GM23248 (cell line): ENCODE measurements at places on chromosomes 4 and X. TPM values are rescaled to one million over a fixed set of nuclear protein-coding genes. Genes with fewer than 3 reads are reported as not detected.
A peak's percentile ranks its signal among the peaks of the same experiment; 100 is the strongest.

The RAB41 gene
- not detected in 2 replicates for polyA plus RNA-seq

The CENPVL3 gene
- polyA plus RNA-seq = not detected in 2 replicates

The OPRPN gene
- polyA plus RNA-seq = not detected in 2 replicates

The TREX2 gene
- 0.24 and 0.25 TPM in 2 replicates for polyA plus RNA-seq

The MGAT4D gene
- not detected in 2 replicates for polyA plus RNA-seq

The FGF5 gene
- polyA plus RNA-seq = 59.9 and 63.7 TPM in 2 replicates

The SORBS2 gene
- 1.5 and 2.3 TPM in 2 replicates for polyA plus RNA-seq

The PFKFB1 gene
- polyA plus RNA-seq = not detected in 2 replicates

The XG gene
- polyA plus RNA-seq = 47.8 and 48.4 TPM in 2 replicates

The CSAG2 gene
- polyA plus RNA-seq = not detected in 2 replicates

GRCh38 chr4:34108391-34108790 lies 2135.9 kb downstream of the ARAP2 start:
- DNase-seq = peak; percentile 11
- H3K27me3 ChIP-seq = no peaks in the 10 kb centered on the region
- H3K27ac ChIP-seq = no peak overlapping the region
- no peaks in the 10 kb centered on the region for H3K36me3 ChIP-seq

GRCh38 chr4:114177628-114178027 lies 198.2 kb upstream of the ARSJ start:
- no peak for DNase-seq
- H3K36me3 ChIP-seq = no peaks in the 10 kb centered on the region
- no peaks in the 10 kb centered on the region for H3K27me3 ChIP-seq
- no peak overlapping the region for H3K27ac ChIP-seq
- peaks cover 7% of the 10 kb centered on the region for H3K4me1 ChIP-seq
- no peak overlapping the region for H3K4me3 ChIP-seq

DNA sequence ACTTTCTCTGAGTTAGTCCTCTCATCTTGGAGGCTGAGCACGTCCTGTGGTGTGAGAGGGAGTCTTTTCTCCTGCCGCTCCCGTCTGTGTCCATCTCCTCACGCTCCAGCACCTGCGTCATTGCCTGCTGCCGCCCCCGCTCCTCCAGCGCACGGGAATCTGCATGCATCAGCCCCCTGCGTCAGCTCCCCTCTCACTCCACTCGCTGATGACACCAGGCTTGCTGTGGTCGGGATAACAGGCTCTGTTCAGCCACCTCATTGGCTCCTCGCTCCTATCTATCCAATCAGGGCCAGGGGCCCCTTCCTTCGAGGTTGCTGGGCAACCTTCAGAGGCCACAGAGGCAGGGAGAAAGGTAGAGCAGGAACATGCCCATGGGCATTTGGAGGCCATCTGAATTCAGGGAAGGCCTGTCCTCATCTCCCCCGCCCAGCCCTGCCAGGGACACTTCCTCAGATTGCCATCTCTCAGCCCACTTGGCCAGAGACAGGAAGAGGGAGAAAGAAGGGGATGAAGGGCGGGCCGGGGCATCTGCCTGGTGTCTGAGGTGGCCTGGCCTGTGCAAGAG lies 9.3 kb downstream of the ZNF185 start:
- H3K4me1 ChIP-seq = peaks cover 4% of the 10 kb centered on the region; the same call in 1 of the 2 replicates
- DNase-seq = peak; percentile 27
- H3K27me3 ChIP-seq = no peaks in the 10 kb centered on the region

- H3K36me3 ChIP-seq = no peaks in the 10 kb centered on the region
- H3K27me3 ChIP-seq = no peaks in the 10 kb centered on the region
- H3K27ac ChIP-seq = no peak overlapping the region
- peaks cover 20% of the 10 kb centered on the region for H3K4me1 ChIP-seq
- no peak for DNase-seq
Observed at GRCh38 chr4:7984286-7984925, 44.7 kb upstream of the AFAP1 start.

DNA sequence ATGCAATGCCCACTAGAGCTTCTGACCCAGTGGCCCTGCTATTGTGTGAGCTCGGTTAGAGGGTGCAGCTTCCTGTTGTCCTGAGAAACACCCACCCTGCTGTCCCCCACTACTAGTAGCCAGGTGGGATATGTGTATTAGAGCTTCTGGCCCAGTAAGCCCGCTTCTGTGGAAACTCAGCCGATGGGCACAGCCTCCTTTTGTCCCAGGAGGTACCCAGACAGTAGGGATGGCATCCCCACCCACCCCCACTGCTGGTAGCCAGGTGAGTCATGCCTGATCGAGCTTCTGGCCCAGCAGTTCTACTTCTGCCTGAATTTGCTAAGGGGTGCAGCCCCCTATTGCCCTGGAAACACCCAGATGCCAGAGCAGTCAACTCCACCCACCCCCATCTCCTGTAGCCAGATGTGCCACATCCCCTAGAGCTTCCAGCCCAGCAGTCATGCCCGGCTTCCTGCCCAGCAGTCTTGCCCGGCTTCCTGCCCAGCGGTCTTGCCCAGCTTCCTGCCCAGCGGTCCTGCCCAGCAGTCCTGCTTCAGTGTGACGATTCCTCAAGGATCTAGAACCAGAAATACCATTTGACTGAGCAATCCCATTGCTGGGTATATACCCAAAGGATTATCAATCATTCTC lies 162.7 kb upstream of the KLF8 start:
- no peaks in the 10 kb centered on the region for H3K4me1 ChIP-seq
- H3K36me3 ChIP-seq = no peaks in the 10 kb centered on the region
- no peak for DNase-seq
- H3K4me3 ChIP-seq = no peak overlapping the region
- H3K27ac ChIP-seq = no peak overlapping the region

- peak overlapping the region; percentile 97 for H3K27ac ChIP-seq
- no peak overlapping the region for H3K4me3 ChIP-seq
- H3K4me1 ChIP-seq = peaks cover 33% of the 10 kb centered on the region
- no peaks in the 10 kb centered on the region for H3K36me3 ChIP-seq
- H3K27me3 ChIP-seq = no peaks in the 10 kb centered on the region
- peak; percentile 68 for DNase-seq
Observed at GRCh38 chrX:102975016-102975415, 37.9 kb downstream of the RAB40AL start.

- H3K27me3 ChIP-seq = no peaks in the 10 kb centered on the region
- H3K27ac ChIP-seq = no peak overlapping the region
- DNase-seq = peak; percentile 33
- H3K4me3 ChIP-seq = no peak overlapping the region
- no peaks in the 10 kb centered on the region for H3K36me3 ChIP-seq
Observed at GRCh38 chr4:173801876-173802661, 272.0 kb upstream of the HAND2 start.

DNA sequence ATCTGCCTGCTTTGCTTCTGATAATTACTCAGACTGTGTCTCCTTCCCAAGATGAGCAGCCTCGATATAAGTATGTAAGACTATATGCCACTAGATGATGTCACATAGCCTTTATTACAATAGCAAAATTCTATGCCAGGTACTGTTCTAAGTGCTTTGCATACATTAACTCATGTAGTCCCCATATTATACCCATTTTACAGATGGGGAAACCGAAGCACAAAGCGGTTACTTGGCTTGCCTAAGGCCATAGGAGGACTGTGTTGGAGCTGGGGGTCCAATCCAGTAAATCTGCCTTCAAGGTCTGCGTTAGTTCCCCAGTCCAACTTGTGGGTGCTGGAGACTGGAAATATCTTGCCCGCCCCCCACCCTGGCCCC lies 826 bp upstream of the SCML1 start:
- DNase-seq = peak; percentile 5
- no peaks in the 10 kb centered on the region for H3K36me3 ChIP-seq
- peak overlapping the region; percentile 66 for H3K27ac ChIP-seq
- no peaks in the 10 kb centered on the region for H3K27me3 ChIP-seq
- 0 out of 2 replicates have a peak, but pooled peaks cover 5% of the 10 kb centered on the region for H3K4me1 ChIP-seq

- no peaks in the 10 kb centered on the region for H3K4me1 ChIP-seq
- no peaks in the 10 kb centered on the region for H3K36me3 ChIP-seq
- H3K27ac ChIP-seq = no peak overlapping the region
- no peak overlapping the region for H3K4me3 ChIP-seq
Observed at GRCh38 chr4:8177552-8177951, 18.9 kb upstream of the ABLIM2 start.

DNA sequence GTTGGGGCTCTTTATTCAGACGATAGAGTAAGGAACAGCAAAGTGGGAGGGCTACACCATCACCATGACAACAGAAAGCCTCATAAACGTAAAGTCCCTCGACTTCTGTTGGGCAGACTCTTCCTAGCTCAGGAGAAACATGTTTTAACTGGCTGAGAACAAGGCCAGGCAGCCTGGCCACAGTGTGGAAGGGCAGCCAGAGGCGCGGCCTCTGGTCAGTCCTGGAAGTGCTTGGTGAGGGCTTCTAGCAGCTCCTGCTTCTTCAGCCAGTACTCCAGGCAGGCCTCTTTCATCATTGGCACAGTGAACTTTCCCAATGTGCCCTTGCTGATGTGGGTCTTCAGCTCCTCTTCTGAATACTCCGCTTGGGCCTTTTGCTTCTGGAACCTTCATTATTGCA lies 690.9 kb downstream of the PCDH19 start:
- no peaks in the 10 kb centered on the region for H3K27me3 ChIP-seq
- no peak overlapping the region for H3K4me3 ChIP-seq
- no peaks in the 10 kb centered on the region for H3K4me1 ChIP-seq
- DNase-seq = no peak
- H3K36me3 ChIP-seq = no peaks in the 10 kb centered on the region

GRCh38 chrX:39063702-39064101 lies 262.4 kb downstream of the MID1IP1 start:
- H3K27me3 ChIP-seq = no peaks in the 10 kb centered on the region
- no peaks in the 10 kb centered on the region for H3K4me1 ChIP-seq
- no peak for DNase-seq
- no peak overlapping the region for H3K27ac ChIP-seq

GRCh38 chrX:134727363-134727762 lies 69.1 kb upstream of the PLAC1 start:
- H3K4me1 ChIP-seq = no peaks in the 10 kb centered on the region

DNA sequence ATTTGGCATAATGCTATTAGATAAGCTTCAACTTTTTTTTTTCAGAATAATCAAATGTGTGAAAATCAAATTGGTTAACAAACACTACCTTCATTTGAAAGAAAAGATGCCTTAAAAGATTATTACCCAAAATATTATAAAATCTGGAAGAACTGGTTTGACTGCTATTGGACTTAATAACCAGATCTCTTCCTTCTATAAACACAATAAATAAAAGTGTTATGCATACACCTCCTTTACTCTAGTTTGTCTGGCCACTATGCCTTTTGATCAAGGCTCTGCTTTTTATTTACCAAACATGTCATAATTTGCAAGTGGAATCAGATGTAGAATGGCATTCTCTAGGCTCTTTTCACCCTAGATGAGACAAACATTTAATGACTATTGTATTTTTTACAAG lies 897.3 kb upstream of the EPHA5 start:
- no peak for DNase-seq
- no peak overlapping the region for H3K4me3 ChIP-seq
- no peaks in the 10 kb centered on the region for H3K27me3 ChIP-seq

DNA sequence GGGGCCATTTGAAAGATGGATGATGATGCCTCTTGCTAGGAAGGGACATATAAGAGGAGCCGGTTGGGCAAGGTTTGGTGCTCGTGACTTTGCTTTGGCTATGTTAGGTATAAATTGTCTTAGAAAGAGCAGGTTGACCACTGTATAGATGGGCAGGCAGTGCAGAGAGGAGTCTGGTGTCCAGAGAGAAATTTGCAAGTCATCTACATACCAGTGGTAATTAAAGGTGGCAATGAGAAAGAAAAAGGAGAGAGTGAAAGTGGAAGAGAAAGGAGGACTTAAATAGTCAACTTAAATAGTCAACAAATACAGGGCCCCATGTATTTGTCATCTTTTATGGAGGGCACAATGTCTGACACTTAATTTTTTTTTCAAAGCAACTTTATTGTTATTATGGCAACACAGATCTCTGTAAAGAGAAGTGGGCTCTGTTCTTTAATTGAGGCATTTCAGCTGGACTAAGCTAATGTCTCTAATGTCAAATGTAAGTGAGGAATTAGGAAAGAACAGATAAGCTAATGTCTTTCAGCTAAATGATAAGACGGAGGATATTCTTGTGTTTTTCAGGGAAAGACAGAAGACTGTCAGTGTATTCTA lies 75.4 kb upstream of the ANXA3 start:
- no peak for DNase-seq
- no peak overlapping the region for H3K4me3 ChIP-seq
- H3K27me3 ChIP-seq = no peaks in the 10 kb centered on the region
- no peaks in the 10 kb centered on the region for H3K36me3 ChIP-seq
- no peak overlapping the region for H3K27ac ChIP-seq

GRCh38 chr4:92270908-92271307 lies 32.9 kb upstream of the GRID2 start:
- no peaks in the 10 kb centered on the region for H3K36me3 ChIP-seq
- H3K4me1 ChIP-seq = no peaks in the 10 kb centered on the region
- peak; percentile 0 for DNase-seq
- no peak overlapping the region for H3K4me3 ChIP-seq
- no peak overlapping the region for H3K27ac ChIP-seq

DNA sequence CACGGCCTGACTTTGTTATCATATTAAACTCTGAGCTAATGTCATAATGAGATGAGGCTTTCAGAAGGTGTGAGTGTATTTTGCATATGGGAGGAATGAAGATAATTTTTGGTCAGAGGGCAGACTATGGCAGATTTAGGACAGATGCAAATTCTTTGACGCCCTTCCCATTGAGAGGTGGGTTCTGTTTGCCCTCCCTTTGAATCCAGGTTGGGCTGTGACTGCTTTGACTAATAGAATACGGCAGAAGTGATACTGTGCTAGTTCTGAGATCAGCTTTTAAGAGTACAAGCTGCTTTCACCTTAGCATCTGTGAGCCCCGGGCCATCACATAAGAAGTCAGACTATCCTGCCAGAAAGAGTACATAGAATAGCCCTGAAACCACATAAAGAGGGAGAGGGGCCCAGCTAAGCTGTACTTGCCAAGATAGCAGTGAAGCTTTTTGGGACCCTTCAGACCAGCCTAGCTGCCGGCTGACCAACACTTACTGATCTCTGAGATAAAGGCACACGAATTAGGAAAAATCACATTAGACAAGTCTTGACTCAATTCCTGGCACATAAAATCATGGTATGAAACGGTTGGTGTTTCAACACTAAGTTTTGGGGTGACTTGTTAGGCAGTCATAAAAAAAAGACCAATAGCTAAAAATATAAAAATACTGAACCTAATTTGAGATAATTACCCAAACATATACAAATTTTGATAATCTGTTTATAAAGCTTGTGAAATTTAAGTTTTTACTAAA lies 166.7 kb upstream of the SH3RF1 start:
- no peaks in the 10 kb centered on the region for H3K27me3 ChIP-seq
- H3K27ac ChIP-seq = no peak overlapping the region
- no peak overlapping the region for H3K4me3 ChIP-seq
- DNase-seq = no peak
- H3K4me1 ChIP-seq = no peaks in the 10 kb centered on the region

DNA sequence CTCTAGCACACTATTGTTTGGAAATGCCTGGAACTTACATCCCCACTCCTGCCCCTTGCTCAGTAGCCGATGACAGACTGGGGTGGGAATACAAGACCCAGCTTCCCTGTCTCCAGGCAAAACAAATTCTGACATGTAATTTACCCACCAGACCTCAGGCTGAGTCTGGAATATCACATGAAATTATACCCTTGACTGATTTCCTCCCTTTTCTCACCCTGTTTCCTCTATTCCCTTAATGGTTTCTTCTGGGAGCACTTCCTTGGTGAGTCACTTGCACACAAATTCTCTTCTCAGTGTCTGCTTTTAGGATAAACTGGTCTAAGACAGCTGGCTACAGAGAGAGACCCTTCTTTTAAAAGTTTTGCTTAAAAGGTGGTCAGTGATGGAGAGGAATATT lies 65.8 kb upstream of the DIPK2B start:
- H3K27me3 ChIP-seq = no peaks in the 10 kb centered on the region
- H3K4me1 ChIP-seq = no peaks in the 10 kb centered on the region
- H3K36me3 ChIP-seq = no peaks in the 10 kb centered on the region
- H3K27ac ChIP-seq = no peak overlapping the region
- no peak overlapping the region for H3K4me3 ChIP-seq
- DNase-seq = no peak
